Natural killer cell treated with Interleukin-12 subunit alpha and Interleukin-12 subunit beta and Interleukin-15 and Interleukin-18, amount 100 ng/mL, for 72 hours (primary cell): ENCODE measurements at places on chromosomes 2 and 18. TPM values are rescaled to one million over a fixed set of nuclear protein-coding genes. Genes with fewer than 3 reads are reported as not detected.

Gene WDR75
- 55.6 TPM for total RNA-seq

GRCh38 chr2:67515056-67515455 is 117.9 kb downstream of the ETAA1 start:
- no peaks in the 10 kb centered on the region for H3K4me1 ChIP-seq
- no peak overlapping the region for H3K4me3 ChIP-seq
- H3K36me3 ChIP-seq = no peaks in the 10 kb centered on the region
- no peaks in the 10 kb centered on the region for H3K27me3 ChIP-seq

Gene LONRF2
- total RNA-seq = not detected

GRCh38 chr2:172342078-172342477 is 85.3 kb upstream of the ITGA6 start:
- no peaks in the 10 kb centered on the region for H3K36me3 ChIP-seq

Gene TRABD2A
- total RNA-seq = 6.6 TPM

DNA sequence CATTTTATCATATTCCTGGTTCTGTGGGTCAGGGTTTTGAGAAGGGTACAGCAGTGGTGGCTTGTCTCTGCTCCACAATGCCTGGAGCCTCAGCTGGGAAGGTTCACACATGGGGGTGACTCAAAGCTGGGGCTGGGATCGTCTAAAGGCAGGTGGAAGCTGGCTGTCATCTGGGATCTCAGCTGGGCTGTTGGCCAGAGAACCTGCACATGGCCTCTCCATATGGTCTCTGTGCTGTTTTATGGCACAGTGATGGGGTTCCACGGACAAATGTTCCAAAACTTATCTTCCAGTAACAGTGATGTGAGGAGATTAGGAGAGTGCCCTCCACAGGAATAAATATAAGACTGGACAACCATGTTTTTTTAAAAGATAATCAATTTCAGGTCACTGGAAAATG is 191.4 kb downstream of the SS18 start:
- DNase-seq = no peak
- peaks cover 3% of the 10 kb centered on the region for H3K4me1 ChIP-seq
- H3K27ac ChIP-seq = no peak overlapping the region
- peaks cover 12% of the 10 kb centered on the region for H3K27me3 ChIP-seq
- no peak overlapping the region for H3K4me3 ChIP-seq

DNA sequence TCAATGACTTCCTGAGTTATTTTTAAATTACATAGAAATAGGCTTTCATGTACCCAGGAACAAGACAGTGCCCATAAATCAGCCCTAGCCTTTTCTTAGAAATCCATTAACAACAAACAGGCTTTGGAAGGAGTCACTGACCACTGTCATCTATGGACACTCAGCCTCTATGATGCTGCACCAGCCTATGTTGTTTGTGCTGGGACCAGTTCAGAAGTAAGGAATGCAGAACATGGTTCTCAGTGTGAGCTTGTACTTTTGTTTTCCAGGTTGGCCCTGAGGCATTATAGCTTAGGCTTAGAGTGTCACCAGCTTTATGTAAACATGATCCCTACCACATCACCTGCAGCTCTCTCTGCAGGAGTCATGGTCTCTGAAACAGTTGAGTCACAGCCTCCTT is 335.7 kb upstream of the CDH7 start:
- DNase-seq = no peak
- no peaks in the 10 kb centered on the region for H3K36me3 ChIP-seq
- no peaks in the 10 kb centered on the region for H3K4me1 ChIP-seq

DNA sequence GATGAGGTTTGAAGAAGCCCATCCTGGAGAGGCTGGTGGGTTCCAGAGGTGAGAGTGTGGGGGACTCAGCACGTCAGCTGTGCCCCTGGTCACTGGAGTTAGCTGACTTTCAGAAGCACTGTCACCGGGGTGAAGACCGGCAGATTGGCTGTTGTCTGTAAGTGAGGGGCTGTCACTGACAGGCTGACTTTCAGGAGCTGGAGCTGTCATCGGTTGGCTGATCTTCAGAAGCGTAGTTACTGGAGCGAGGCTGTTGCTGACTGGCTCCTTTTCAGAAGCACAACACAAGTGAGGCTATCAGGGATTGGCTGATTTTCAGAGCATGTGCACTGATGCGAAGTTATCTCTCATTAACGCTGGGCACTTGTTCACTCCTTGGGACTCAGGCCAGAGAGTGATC is 738.4 kb upstream of the ID2 start:
- DNase-seq = no peak
- H3K4me3 ChIP-seq = no peak overlapping the region
- H3K4me1 ChIP-seq = peaks cover 10% of the 10 kb centered on the region
- peaks cover 3% of the 10 kb centered on the region for H3K27me3 ChIP-seq
- H3K27ac ChIP-seq = no peak overlapping the region
- no peaks in the 10 kb centered on the region for H3K36me3 ChIP-seq

DNA sequence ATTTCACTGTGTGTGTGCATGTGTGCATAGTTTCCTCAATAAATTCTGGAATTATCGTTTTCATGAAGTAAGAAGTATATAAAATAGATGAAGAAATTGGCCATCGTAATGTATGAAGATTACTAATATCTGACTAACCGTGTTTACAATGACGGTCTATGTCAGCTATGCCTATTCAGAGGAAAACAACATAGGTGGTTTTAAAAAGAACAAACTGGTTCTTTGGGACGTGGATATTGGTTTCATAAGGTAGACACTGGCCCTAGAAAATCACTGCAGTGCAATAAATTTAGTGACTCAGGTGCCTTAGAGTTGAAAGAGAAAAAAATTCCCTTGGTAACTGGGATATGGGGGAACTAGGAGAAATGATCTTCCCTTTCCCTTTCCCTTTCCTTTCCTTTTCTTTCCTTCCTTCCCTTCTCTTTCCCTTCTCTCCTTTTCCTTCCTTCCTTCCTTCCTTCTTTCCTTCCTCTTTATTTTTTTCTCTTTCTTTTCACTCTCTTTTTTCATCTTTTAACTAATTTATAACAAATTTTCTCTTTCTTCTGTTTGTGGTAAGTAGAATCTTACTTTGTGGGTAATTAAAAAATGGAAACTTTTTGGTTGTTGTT is 36.4 kb downstream of the MAP2 start:
- DNase-seq = no peak
- no peaks in the 10 kb centered on the region for H3K4me1 ChIP-seq
- no peaks in the 10 kb centered on the region for H3K36me3 ChIP-seq
- no peak overlapping the region for H3K4me3 ChIP-seq
- no peaks in the 10 kb centered on the region for H3K27me3 ChIP-seq

GRCh38 chr2:43792653-43793052 is 18.8 kb downstream of the DYNC2LI1 start:
- no peak overlapping the region for H3K27ac ChIP-seq
- H3K36me3 ChIP-seq = no peaks in the 10 kb centered on the region
- DNase-seq = no peak
- no peaks in the 10 kb centered on the region for H3K27me3 ChIP-seq

DNA sequence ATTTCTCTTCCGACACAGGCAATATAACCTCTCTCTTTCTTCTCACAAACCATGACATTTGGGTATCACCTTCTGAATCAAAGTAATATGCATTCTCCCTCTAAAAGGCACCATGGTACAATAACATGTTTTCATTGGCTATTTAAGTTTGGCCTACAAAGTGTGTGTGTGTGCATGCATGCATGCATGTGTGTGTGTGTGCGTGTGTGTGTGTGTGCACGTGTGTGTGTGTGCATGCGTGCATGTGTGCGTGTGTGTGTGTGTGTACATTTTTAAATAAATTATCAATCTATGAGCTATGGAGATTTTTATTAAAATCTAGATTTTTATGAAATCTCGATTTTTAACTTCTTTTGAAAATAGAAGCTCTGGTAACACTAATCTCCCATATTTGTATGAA is 745.3 kb upstream of the ZEB2 start:
- H3K4me1 ChIP-seq = peaks cover 4% of the 10 kb centered on the region
- H3K27ac ChIP-seq = no peak overlapping the region
- H3K27me3 ChIP-seq = peaks cover 19% of the 10 kb centered on the region
- no peak overlapping the region for H3K4me3 ChIP-seq

DNA sequence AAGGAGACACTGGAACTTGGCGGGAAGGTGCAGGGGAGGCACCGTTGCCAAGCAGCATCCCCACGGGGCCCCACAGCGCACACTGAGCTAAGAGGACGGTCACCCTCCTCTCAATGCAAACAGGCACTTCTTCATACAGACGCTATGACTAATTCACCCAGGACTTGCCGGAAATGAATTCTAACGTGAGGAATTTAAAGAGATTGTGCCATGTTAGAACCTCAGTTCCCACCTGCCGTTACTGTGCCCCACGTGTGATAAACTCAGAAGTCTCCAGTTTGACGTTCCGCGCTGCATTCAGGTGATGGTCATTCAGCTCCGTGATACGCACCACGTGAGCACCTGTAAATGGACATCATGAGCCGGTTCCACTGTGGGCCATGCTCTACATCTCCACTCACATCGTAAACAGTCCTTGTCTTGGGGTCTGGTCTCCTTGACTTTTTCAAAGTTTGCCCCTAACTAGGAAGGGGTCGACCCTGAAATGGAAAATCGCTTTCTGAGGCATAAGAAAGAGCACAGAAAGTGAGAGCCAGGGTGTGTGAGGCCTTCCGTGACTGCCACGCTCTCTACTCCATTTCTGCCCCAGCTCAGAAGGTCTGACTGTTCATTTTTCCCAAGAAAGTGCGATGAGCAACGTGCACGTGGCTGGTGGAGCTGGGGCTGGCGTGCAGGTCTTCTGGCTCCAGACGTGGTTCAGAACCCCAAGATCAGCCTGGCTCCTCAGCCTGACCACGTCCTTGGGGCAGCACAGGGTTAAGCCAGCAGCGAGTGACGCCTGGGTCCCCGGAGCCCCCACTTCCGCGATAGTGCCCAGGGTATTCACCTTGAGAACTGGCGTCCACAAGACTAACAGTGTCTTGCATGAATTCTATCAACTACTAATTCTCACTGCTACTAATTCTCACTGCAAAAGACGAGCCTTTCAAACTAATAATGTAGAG is 35.1 kb downstream of the TMEM18 start:
- H3K4me3 ChIP-seq = no peak overlapping the region
- no peak overlapping the region for H3K27ac ChIP-seq
- no peak for DNase-seq
- no peaks in the 10 kb centered on the region for H3K4me1 ChIP-seq

Gene EDAR
- total RNA-seq = not detected

Gene TWIST2
- not detected for total RNA-seq

GRCh38 chr2:173090276-173090877 is 14.7 kb downstream of the MAP3K20 start:
- peaks cover 7% of the 10 kb centered on the region for H3K36me3 ChIP-seq
- H3K4me3 ChIP-seq = no peak overlapping the region
- H3K4me1 ChIP-seq = peaks cover 6% of the 10 kb centered on the region
- H3K27ac ChIP-seq = no peak overlapping the region
- no peak for DNase-seq
- no peaks in the 10 kb centered on the region for H3K27me3 ChIP-seq

DNA sequence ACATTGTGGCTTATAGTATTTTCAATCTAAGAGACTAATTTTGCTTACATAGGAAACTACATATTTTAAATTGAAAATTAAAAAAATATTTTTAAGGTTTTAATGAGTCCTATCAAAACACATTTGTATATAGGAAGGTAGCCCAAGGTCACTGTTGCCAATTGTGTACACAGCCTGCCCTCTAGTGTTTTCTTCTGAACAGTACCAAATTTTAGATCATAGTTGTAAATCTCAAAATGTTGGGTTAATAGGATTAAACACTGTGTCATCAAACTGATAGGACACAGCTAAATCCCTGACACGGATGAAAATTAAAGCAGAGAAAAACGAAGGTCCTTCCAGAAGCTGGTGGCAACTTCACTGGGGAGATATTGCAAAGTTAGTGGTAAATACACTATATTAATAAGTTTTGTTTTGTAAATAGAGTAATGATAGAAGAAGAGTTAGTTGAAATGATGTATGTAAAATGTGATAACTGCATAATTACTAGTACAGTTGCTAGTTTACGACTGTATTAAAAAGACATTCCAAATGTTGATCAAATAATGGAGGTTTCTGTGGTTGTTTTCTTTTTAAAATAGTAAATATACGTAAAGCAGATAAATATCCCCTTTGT is 19.7 kb downstream of the CLUL1 start:
- H3K4me3 ChIP-seq = no peak overlapping the region
- no peaks in the 10 kb centered on the region for H3K4me1 ChIP-seq
- no peaks in the 10 kb centered on the region for H3K36me3 ChIP-seq

Gene ANKRD44
- 413 TPM for total RNA-seq
